ENCODE measurements at places on chromosomes 16 and 17.

DNA sequence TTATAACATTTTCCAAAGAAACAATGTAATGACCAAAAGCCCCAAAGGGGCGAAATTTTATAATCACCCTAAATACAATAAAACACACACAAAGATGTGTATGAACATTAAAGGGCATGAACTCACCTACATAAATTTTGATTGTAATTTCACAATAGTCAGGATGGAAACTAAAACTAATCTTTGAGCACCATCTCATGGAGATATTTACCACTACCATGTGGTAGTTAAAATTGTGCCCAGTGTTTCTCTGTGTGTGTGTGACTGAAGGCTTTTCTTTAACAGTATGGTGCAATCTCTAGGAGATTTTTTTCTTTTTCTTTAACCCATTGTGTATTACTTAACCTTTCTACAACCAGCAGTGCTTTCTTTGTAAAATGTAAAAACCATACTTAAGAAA lies 19.7 kb upstream of the MEIOC start:
- DNase-seq: peak; percentile 73

DNA sequence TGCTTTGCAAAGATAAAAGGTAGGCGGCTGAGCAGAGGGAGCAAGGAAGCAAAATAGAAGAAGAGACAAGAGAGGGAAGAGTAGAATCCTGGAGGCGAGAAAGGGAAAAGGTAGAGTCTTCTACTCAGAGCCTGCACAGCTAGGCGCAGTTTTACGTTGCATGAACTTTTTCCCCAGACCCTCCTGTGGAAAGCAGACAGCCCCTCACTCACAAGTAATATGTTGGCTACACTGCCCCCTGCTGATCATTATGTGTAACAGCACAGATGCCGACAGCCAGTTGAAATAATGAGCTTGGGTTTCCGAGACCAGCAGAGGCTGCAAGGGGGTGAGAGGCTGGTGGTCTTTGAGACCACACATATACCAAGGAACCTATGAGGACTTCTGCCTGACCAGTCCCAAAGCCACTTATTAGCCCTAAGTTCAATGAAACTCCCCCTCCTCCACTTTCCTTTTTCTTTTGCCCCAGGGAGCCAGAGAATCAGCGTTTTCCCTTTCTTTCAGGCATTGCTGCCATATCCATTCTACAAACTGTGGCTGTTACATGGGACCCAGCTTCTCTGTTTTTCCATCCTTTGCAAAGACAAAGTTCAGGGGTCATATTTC lies 22.5 kb upstream of the CMTR2 start:
- peak; percentile 11 for DNase-seq

DNA sequence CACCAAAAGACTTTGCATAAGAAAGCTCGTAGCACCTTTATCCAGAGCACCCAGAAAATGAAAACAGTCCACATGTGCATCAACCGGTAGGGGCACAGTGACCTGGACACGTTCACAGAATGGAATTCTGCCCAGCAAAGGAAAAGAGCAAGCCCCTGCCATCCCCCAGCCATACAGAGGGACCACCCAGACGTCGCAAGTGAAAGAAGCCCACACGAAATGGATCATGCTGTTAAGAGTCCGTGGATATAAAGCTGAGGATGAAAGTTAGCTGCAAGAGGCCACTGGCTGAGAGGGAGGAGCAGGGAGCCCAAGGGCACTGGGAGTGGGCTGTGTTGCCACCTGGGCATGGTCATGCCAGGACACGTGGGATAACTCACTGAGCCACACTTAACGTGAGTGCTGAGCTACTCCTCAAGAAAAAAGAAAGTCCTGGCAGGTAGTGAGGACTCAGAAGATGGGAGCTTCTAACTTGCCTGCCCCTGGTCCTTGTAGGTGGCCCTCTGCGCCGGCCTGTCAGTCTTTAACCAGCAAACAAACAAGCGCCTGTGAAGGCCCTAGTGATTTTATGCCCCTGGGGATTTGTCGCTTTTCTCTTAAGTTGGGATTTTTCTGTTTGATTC lies 190.7 kb downstream of the C16orf95 start:
- no peak for DNase-seq

DNA sequence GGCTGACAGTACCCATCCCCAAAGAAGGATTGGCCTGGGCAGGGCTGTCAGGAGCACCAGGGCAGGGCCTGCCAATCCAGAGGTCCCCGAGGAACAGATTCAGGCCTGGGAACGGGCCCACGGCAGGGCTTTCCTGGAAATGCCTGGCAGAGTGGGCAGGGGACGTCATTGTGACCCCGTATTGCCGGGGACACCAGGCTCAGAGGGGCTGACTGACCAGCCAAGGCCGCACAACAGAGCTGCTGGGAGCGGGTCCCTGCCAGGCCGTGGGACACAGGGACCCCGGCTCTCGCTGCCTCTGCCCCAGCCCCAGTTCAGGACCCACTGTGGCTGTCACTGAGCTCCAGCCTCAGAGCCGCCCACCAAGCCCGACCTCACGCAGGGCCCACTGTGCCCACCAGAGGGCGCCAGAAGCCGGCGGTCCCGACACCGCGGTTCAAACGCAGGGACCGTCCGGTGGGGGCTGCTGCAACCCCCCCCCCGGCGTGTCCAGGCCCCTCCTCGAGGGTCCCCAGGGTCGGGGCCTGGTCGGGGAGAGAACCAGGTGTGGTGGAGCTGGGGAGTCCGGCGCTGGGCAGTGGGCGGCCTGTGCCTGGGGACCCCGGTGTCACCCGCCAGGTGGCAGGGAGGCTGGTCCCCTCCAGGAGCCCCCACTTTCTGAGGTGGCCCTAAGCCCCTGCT lies 15.2 kb upstream of the SSTR5 start:
- no peak for DNase-seq

DNA sequence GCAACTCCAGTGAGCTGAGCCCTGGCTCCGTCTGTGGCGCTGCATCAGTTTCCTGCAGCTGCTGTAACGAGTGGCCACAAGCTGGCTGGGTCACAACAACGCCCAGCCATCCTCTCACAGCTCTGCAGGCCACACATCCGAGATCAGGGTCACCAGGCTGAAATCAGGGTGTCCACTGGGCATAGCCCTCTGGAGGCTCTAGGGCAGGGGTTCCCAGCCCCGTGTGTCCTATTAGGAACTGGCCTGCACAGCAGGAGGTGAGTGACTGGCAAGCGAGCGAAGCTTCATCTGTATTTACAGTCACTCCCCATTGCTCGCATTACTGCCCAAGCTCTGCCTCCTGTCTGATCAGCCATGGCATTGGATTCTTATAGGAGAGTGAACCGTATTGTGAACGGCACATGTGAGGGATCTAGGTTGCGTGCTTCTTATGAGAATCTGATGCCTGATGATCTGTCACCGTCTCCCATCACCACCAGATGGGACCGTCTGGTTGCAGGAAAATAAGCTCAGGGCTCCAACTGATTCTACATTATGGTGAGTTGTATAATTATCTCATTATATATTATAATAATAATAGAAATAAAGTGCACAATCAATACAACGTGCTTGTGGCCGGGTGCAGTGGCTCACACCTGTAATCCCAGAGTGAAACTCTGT lies 176.5 kb downstream of the SEC14L1 start:
- DNase-seq: no peak

DNA sequence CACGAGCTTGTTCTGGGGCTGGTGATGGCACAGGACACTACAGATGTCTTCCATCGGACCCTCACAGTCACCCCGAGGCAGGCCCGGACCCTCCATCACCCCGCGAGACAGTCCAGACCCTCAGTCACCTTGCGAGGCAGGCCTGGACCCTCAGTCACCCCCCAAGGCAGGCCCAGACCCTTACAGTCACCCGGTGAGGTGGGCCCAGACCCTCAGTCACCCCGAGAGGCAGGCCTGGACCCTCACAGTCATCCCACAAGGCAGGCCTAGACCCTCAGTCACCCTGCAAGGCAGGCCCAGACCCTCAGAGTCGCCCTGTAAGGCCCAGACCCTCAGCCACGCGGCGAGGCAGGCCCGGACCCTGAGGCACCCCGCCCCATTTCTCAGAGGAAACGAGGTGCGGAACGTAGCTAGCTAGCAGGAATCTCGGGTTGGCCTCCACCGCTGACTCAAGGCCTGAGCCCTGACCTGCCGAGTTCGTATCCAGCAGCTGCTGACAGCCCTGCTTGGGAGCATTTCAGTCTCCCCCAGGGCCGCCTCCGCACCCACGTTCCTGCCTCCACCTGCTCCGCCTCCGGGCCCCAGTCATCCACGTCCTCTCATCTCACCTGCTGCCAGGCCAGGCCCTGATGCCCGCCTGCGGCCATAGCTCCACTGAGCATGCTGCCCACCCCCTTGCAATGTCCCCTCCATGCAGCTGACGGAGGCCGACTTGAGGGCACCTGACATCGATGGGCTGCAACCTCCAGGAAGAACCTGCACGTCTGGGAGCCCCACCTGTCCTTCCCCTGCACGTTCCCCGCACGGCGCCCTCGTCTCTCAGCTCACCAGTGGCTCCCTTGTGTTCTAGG lies 28.7 kb downstream of the RPH3AL start:
- no peak for DNase-seq

DNA sequence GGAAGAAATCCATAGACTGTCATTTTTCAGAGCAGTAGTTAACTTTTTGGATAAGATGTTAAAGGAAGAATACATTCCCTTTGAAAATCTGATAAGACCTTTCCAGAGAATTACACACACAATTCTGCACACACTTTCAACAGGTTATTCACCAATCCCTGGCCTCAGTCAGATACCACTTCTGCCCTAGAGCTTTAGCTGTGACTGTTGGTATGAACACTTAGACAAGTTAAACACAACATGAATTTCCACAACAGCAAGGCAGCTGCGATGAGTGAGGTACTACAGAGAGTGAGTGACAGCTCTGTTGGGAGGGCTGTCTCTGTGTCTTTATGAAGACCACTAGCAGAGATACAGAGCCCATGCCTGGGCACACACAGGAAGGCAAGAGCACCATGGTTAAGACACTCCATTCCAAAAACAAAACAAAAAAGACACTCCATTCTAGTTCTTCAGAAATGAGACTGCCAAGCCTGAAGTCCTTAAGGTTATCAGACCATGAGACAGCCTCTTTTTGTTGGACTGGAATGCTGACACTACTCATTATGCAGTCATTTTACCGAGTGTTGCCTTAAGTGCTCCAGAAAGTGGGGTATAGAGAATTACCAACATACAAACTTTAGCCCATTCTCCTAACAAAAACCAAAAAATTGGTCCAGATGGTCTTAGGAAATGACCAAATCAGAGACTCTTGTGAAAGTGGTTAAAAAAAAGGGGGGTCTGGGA lies 42.4 kb downstream of the TOM1L2 start:
- DNase-seq: no peak

DNA sequence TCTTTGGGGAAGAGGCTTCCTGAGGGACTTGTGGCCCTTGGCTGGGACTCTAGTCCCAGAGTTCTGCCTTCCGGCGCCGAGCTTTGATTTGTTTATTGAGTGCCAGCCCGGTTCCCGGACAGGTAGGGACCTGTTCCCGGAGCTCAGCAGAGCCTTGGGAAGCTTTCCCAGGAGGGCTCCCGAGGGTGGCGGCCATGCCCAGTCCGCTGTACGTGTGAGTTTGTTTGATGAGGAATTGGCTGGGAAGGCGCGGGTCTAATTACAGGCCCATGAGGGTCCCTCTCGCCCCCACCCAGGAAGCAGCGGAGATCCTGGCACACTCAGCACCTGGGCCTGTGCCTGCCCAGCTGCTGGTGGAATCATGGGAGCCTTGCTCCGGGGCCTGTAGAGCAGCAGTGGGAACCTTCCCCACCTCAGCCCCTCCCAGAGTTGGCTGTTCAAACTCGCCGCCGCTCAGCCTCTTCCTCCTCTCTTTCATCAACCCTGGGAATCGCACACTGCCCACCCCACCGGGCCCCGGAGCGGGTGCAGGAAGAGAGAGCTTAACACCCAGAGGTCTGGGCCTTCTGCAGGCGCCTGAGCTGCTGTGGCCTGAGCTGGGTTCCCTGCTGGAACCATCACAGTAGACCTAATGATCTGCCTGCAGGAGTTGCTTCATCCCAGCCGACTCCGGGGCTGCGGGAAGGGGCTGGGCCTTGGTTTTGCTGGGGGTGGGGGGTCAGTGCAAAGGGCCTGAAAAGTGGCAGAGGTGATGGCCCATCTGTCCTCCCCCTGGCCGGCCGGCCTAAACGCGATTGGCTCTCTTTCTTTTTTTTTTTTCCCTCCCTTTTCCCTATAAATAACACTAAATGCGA lies 313.7 kb downstream of the SEC14L1 start:
- peak; percentile 89 for DNase-seq

DNA sequence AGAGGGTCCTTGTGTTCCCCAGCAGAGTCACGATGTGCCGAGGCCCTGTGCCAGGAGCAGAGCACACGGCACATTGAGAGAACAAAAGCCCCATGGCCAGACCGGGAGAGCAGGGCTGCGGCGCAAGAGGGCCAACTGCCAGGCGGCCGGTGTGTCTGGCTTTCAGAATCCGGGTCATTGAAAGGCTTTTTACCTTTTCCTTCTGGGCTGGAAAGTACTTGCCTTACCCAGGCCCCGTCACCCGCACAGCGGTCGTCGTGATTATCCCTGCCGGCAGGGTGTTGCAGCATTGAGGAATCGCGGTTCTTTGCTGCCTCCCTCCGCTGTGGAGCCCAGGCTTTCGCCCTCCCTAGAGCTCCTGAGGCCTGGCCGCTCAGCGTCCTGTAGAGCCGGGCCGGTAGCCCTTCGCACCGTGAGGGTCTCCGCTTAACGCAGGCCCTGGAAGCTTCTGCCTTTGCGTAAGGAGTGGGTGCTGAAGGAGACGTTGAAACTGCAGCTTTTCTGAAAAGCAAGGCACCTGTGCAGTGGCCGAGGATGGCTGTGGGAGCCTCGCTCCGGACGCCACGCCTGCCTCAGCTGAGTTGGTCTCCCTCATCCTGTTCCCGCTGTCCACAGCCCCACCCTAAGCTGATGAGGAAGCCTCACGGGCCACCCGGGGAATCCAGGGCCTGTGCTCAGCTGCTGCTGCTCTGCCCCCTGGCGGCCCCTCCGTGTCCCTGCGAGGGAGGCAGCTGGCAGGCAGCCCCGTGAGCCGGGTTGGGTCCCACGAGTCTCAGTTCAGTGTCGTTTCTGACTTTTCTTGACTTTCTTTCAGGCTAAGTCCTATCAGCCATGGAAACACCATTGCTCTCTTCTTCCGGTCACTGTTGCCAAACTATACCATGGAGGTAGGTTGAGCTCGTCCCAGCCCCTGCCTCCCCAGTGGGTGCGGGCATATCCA lies 8.6 kb upstream of the MC1R start:
- peak; percentile 83 for DNase-seq

Measured in fibroblast of villous mesenchyme (primary cell).